Upper lobe of left lung (tissue), 6 donors: ENCODE measurements at places on chromosomes 11 and 22. TPM values are rescaled to one million over a fixed set of nuclear protein-coding genes. Genes with fewer than 3 reads are reported as not detected.

GRCh38 chr22:31343235-31344191 lies 2.6 kb downstream of the PATZ1 start:
- peak; percentile 86 for DNase-seq

- DNase-seq = no peak
Observed at GRCh38 chr22:22168190-22168940, 76.2 kb upstream of the VPREB1 start.

- no peak for DNase-seq
Observed at GRCh38 chr11:62512961-62513360, 33.6 kb downstream of the AHNAK start.

DNA sequence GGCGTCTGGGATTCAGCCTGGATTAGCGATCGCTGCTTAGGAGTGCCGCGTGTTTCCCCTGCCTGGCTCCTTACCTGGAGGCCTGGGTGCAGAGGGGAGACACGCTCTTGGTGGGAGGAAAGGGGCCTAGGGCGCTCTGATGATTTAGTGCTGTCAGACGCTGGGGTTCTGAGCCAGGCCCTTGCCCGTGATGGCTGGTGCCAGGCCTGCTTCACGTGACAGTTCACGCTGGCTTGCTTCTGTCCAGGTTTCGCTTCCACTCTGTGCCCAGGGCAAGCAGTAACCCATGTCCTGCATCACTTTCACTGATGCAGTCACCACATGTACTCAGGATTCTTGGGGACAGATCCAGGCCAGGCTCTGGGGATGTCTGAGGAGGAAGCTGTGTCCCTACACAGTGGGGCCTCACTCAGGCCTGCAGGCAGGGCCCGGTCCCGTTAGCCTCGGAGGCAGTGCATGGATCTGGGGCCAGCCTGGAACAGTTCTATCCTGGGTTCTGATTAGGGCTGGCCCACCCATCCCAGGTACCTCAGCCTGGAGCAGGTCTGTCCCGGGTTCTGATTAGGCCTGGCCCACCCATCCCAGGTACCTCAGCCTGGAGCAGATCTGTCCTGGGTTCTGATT lies 1220.9 kb downstream of the BRD1 start:
- DNase-seq = no peak

GRCh38 chr11:31809541-31809856 lies 1.6 kb downstream of the PAX6 start:
- no peak for DNase-seq

GRCh38 chr11:27701355-27702105 lies 1.3 kb upstream of the BDNF start:
- DNase-seq = no peak

GRCh38 chr11:44736791-44737190 lies 10.0 kb downstream of the TSPAN18 start:
- no peak for DNase-seq

DNA sequence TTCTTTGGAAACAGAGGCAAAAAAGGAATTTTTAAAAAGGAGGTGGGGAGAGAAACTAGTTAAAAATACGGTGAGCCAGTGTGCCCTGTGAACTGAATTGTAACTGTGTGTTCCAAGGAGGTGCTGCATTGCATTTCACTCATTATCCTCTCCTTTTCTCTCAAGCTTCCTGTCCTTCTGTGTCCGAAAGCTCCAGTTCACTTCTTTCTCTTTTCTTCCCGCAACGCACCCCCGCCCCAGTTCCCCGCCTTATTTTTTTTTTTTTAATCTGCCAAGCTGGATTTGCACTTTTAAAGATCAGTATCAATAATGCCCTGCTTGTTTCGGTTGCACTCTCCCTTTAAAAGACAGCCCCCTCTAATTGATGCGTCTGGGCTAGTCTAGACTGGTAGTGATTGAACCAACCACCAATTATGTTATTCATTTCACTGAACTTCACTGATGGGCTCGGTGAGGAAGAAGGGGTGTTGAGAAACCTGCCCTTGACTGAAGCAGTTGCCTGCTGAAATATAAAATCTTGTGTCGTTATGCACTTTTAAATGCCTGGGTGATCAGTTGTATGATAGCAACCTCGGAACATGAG lies 18.5 kb downstream of the BLID start:
- DNase-seq = no peak

The ARHGAP8 gene
- 13.8 TPM for total RNA-seq

The BRSK2 gene
- 0.20 TPM for total RNA-seq

The GRAMD1B gene
- total RNA-seq = 7.5 TPM

The TH gene
- total RNA-seq = not detected
